ENCODE measurements at places on chromosomes 1 and 21.

DNA sequence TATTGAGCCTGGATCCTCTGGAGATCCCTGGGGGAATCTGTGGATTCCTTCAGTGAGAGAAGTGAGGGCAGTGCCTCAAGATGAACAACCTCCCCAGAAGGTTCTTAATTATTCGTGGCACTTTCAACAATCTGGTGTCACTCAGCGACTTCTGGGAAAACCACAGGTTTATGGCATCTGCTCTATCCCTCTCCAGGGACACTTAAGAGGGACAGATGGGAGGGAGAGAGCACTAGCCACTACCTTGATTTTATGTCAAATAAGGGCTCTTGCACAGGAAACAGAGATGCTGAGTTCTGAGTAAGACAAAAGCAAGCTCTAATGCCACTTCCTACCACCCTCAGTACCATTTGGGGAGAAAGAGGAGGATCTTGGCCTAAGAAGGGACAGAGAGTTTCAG lies 21.2 kb upstream of the CHI3L1 start:
- DNase-seq = no peak

DNA sequence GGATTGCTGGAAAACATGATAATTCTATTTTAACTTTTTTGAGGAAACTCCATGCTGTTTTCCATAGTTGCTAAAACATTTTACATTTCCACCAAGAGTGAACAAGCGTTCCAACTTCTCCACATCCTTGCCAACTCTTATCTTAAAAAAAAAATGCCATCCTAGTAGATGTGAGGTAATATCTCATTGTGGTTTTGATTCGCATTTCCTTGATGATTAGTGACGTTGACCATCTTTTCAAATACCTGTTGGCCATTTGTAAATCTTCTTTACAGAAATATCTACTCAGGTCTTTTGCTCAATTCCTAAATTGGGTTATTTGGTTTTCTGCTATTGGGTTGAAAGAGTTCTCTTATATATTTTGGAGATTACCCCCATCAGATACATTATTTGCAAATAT lies 77.4 kb upstream of the CLDN14 start:
- no peak for DNase-seq

DNA sequence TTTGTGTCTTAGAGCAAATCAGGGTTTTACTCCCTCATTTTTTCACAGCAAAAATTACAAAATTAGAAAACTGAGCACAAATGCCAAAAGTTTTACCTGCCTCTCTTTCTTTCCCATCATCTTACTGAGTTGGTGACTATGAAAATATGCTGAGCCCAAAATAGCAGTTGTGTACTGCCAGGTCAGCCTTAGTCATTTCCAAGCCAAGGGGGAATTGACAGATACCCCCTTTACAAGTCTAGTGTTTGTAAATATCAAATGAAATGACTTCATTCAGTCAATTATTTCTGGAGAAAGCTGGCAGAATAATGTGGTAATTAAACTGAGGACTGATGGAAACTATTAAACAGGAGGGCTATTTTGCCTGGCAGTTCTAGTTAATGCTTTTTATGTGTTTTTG lies 11.4 kb upstream of the GORAB start:
- no peak for DNase-seq

GRCh38 chr1:223405507-223405906 lies 12.3 kb downstream of the CCDC185 start:
- DNase-seq = no peak

GRCh38 chr1:39061951-39062350 lies 35.8 kb downstream of the NDUFS5 start:
- DNase-seq = no peak

DNA sequence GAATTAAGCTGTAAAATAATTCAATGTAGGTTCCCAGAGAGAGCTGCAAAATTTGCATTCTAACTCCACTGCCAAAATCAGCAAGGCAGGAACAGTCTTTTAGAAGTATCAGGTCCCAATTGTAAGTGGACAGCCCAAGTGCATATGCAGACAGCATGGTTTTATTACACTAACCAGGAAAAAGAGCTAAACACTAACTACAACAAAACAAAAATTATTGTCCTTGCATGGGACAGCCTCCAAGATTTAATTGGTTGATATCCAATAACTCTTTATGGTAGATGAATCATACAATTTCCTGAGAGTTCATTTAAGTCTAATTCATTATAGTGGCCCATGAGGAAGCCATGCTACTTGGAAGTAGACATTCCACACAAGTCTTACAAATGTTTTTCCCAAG lies 154.3 kb upstream of the ZNF648 start:
- no peak for DNase-seq

- DNase-seq = no peak
Measured at GRCh38 chr1:1197551-1198422, 8.6 kb downstream of the TNFRSF18 start.

DNA sequence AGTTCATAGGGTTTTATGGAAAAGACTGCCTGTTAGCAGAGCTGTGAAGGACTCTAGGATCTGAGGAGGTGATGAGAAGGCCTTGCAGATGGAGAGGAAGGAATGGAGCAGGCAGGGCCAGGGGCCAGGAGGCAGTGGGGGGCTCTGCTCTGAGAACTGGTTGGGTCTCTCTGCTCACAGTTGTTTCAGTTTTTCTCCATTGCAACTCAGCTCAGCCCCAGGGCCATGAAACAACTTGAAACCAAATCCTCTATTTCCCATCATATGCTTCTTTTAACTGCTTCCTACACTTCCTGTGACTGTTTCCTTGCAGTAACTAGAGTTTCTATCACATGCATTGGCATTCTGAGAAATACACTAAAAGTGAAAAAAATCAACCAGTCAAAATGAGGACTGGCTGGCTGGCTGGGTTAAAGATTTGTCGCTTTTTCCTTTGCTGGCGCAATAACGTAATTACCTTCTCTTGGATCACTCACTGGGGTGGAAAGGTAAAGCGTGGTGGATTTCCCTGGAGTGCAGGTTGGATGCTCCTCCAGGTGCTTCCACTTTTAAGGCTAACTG lies 172.0 kb downstream of the CDC7 start:
- no peak for DNase-seq

GRCh38 chr1:14129009-14129408 lies 429.0 kb downstream of the PRDM2 start:
- DNase-seq = no peak

GRCh38 chr1:160163615-160164014 lies 12.2 kb downstream of the ATP1A4 start:
- DNase-seq = no peak

- DNase-seq = no peak
Measured at GRCh38 chr1:43144237-43144636, 27.9 kb downstream of the EBNA1BP2 start.

DNA sequence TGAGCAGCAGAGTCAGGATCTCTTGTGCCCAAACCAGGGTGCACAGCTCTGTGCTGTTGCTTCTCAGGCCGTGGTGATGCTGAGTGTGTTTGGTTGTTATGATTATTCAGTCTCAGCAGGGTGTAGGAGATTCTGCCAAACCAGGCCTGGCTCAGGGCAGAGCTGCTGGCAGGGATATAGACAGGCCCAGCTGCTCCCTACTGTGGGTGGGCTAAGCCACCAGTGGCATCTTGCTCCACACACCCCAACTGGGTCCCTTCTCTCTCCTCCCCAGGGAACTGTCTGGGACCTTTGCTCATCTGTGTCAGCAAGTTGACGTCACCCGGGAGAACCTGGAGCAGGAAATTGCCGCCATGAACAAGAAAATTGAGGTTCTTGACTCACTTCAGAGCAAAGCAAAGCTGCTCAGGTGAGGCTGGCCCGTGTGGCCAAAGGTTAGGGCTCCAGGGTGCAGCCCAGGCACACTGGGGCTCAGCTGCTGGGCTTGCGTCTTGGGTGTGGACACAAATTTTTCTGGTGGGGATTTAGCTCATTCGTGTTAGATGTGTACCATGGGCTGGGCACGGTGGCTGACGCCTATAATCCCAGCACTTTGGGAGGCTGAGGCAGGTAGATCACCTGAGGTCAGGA lies 9.9 kb upstream of the MIIP start:
- DNase-seq = no peak

DNA sequence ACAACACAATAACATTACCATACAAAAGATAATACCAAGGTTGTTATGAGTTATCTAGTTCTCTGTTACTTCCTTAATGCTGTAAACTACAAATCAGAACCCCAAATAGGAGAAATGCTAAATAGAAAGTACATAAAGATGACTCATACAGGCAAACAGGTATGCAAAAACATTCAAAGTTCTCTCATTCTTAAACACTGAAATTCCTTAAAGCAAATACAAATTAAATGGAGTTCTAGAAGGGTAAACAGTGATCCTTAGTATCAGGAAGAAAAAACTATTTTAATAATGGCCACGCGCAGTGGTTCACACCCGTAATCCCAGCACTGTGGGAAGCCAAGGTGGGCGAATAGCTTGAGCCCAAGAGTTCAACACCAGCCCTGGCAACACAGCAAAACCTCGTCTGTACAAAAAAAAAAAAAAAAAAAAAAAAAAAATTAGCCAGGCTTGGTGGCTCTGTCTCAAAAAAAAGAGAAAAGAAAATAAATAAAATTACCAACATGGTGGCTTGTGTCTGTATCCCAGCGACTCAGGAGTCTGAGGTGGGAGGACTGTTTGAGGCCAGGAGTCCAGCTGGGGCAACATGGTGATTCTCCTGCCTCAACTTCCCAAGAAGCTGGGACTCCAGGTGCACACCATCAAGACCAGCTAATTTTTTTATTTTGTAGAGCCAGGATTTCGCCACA lies 17.5 kb downstream of the FBXO42 start:
- no peak for DNase-seq

DNA sequence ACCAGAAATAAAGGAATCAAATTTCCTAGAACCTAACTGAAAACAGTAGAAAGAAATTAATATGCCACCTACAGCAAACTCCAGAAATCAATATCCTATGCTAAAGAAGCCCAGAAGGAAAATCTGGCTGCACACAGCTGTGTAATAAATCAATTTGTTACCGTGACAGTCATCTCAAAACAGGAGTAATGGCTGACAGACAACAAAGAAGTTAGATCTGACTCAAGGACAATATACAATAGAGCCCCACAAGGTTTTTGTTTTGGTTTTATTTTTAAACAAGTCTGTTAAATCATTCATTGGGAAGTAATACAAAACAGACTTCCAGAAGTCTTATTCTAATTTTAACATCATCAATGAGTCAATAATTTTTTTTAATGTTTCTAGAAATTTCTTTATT lies 168.4 kb downstream of the RERE start:
- DNase-seq = no peak

DNA sequence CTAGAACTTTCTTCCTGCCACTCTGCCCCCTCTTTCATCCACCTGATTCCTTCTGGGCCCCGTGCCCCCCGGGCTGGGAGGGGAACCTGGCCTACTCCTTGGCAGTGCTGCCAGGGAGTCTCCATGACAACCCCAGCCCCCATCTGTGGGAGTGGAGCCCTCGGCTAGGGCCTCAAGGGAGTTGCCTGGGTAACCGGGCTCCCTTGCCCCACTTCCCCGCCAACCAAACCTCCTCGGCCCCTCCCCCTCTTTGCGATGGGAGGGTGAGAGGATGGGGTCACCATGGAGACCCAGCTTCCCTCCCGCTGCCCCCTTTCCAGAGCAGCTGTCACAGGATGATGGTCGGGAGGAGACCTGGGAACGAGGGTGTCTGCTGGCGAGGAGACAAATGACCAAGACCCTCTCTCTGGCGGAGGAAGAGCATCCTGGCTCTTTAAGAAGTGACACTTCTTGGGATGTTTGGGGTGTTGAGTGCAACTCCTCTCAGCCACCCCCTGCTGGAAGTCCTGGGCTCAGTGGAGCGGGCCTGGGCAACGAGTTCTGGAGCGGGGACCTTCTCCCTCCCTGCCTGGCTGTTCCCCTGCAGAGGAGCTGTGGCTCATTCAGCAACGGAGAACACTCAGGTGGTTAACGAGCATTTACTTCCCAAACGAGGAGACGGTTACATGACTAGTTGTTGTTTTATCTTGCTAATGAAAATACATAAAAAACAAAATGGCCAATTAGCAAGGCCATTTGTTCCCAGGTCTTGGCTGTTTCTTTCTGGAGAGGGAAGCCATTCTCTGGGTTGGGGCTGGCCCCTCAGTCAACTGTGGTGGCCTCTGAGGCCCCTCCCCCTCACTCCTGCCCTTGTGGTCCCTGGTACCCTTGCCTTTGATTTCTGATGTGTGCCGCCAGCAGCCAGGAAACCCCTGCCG lies 82.8 kb downstream of the UBIAD1 start:
- no peak for DNase-seq

DNA sequence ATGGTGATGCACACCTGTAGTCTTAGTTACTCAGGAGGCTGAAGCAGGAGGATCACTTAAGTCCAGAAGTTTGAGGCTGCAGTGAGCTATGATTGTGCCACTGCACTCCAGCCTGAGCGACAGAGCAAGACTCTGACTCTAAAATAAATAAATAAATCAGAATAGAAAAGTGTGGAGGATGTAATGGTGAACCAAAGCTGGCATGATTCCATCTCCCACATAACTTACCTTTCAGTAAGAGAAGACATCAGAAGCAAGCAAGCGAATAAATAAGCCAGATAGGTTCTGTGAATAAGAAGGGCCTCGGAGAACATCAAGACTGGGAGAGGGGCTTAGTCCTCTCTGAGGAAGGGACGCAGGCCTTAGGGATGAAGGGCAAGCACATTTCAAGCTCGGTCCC lies 59.5 kb downstream of the TOMM20 start:
- no peak for DNase-seq

DNA sequence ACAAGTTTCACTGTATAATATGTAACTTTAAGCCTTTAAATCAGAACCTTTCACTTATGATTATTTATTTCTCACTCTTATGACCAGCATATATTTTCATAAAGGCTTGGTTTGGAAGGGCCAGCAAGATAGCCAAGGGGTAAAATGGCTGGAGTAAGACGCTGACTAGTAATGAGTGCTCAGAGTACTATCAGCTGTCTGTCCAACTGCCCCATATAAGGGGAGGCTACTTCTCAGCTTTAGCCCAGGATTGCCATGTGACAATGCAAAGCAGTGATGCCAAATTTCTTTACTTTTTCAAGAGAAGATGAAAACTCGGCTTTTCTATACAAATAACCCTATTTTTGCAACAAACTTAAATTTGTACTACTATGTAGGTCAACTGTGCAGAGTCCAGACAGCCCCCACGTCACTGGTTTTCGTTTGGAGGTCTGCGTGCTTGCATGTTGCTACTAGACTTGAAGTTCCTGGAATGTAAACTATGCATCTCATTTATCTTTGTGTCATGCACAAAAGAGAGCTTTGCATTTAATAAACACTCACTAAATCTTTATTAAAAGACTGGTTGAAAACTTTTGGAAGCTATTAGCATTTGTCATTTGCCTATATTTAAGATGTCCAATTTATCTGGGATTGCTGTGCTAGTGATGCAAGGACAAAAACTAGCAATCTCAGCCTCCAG lies 110.4 kb downstream of the TNFSF18 start:
- DNase-seq = no peak

GRCh38 chr1:198850196-198850595 lies 211.4 kb downstream of the PTPRC start:
- DNase-seq = no peak

- DNase-seq = no peak
Measured at GRCh38 chr1:230212405-230212936, 145.4 kb downstream of the GALNT2 start.

DNA sequence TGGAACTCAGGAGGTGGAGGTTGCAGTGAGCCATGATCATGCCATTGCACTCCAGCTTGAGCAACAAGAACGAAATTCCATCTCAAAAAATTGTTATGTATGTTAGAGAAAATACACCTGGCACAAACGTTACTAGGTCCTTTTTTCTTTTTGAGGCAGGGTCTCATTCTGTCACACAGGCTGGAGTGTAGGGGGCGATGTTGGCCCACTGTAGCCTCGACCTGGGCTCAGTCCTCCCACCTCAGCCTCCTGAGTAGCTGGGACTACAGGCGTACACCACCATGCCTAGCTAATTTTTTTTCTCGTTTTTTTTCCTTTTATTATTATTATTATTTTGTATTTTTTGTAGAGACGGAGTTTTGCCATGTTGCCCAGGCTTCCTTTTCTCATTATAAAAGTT lies 4.4 kb downstream of the HAX1 start:
- no peak for DNase-seq

All from non-pigmented ciliary epithelial cell (primary cell).